AG10803 (cell line): ENCODE measurements at places on chromosomes 11 and 22.

- DNase-seq: no peak
Measured at GRCh38 chr11:66728693-66729385, at the start of gene SPTBN2. Gene SPTBN2 (minus strand): TSS chr11:66729216. CDS start chr11:66721240, 7,976 bp downstream.

GRCh38 chr22:35191412-35191811, 65.9 kb upstream of the HMGXB4 start:
- peak; percentile 34 for DNase-seq

GRCh38 chr11:28228196-28228895, 120.2 kb downstream of the METTL15 start:
- peak; percentile 24 for DNase-seq

DNA sequence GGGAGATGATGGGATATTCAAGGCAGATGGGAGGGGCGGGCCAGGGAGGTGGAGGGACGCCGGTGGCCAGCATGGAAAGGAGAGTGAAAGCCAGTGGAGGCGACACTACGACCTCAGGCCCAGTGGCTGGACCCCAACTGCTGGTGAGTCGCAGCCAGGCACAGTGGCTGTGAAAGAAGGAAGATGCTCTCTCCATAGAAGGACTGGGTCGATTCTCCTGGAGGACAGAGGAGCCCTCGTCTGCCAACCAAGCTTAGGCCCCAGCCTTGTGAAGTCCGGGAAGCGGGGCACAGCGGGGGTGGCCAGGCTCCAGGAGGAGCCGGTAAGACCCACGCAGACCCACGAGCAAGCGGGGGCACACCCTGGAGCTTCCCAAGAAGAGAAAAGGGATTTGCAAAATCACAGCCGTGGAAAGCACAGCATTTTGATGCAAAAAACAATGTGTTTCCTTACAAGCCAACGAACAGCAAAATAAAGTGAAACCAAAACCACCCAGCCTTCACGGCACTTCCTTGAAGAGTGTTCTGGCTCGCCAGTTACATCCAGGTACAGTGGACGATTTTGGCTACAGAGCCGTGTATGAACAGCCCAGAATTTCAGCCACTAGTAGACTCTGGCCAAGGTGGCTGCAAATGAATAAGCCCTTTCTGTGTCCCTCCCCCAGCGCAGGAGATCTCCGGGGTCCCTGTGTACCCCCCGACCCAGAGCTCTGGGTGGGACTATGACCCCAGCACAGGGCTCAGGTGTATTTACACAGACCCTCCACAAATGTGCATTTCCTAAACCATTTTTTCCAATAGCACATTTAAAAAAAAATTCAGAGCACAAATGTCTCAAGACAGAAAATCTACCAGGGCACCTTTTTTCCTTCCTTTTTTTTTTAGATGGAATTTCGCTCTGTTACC, 96.9 kb downstream of the TRMU start:
- peak; percentile 4 for DNase-seq

GRCh38 chr22:34278121-34278520, 357.8 kb upstream of the LARGE1 start:
- DNase-seq: no peak

- no peak for DNase-seq
Measured at GRCh38 chr11:124122123-124122522, 6.9 kb downstream of the VWA5A start.

DNA sequence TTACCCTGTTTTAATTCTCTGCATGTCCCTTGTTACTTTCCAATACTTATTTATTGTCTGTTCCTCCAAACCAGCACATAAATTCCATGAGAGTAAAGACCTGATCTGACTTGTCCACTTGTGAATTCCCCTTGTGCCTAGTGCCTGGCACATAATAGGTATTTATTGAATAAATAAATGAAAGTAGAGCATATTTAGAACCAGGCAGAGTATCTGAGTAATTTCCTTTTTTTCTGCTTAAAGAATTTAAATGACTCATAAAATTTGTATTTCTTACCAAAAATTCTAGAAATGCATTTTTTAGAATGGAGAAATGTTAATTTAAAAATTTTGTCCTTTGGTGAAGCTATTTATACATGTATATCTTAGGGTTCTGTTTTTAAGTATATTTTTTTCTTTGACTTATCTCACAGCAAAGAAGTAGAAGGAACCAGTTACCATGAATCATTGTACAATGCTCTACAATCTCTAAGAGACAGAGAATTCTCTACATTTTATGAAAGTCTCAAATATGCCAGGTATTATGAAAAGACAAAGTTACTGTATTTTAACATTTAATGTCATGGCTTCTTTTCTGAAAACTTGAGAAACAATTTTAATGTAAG, 96.8 kb downstream of the ATM start:
- peak; percentile 65 for DNase-seq

DNA sequence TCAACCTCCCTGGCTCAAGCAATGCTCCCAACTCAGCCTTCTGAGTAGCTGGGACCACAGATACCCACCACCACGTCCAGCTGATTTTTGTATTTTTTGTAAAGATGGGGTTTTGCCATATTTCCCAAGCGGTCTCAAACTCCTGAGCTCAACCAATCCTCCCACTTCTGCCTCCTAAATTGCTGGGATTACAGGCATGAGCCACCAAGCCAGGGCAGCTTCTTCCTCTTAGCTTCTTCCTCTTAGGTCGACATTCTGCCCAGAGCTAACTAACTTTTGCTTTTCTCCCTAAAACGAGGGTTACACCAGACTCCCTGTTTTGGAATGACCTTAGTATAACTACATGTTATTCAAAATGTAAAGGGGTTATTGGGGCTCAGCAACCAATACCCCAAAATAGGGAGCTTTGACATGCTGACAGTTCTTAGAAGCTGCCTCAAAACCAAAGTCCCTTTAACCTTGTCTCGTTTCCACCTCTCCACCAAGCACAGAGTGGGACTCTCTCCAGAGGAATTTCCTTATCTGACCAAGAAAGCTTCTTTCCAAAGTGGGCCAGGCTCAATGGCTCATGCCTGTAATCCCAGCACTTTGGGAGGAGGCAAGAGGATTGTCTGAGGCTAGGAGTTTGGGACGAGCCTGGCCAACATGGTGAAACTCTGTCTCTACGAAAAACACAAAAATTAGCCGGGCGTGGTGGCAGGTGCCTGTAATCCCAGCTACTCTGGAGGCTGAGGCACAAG, 7.0 kb downstream of the HPS5 start:
- no peak for DNase-seq

DNA sequence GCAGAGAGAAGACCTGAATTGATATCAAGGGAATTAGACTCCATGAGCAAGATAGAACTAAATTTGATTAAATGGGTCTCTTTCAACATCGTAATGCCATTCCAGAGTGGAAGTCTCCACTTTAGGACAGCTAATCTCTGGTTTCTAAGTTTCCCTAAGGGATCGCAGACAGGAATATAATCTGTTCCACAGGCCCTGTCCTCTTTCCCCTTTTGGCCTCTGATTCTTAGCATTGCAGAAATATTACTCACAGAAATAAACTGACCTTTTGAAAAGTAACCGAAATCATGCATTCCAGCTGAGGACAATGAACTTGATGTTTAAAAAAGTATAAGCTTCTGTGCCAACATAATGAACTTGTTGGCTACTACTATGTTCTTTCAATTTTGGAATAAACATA, 227.8 kb downstream of the ETS1 start:
- DNase-seq: peak; percentile 60

DNA sequence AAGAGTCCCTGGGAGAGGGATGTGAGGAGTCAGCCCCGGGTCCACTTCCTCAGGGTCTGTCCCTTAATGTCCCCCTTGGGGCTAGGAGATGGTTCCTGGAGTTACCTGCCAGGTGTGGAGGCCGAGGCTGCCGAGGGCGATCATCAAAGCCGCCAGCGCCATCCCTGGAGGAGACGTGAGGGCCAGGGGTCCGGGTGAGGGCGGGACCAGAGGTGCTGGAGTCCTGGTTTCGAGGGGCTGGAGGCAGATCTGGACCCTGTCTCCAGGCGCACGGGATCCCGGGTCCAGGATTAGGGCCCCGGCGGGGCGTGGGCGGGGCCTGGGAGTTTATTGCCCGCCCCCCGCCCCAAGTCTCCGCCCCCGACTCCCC, at the start of gene ART5:
ART5 (minus strand) TSS at position 292 of the 370 bp plus-strand sequence; CDS start at position 162, 130 bp downstream.
- DNase-seq: no peak

GRCh38 chr22:29346659-29347058, 31.2 kb upstream of the RASL10A start:
- no peak for DNase-seq

GRCh38 chr11:76335842-76336241, 45.1 kb downstream of the THAP12 start:
- no peak for DNase-seq

GRCh38 chr22:41777749-41778425, 22.6 kb upstream of the CCDC134 start:
- DNase-seq: peak; percentile 23

- DNase-seq: no peak
Measured at GRCh38 chr11:43164831-43165230, 147.0 kb upstream of the API5 start.

DNA sequence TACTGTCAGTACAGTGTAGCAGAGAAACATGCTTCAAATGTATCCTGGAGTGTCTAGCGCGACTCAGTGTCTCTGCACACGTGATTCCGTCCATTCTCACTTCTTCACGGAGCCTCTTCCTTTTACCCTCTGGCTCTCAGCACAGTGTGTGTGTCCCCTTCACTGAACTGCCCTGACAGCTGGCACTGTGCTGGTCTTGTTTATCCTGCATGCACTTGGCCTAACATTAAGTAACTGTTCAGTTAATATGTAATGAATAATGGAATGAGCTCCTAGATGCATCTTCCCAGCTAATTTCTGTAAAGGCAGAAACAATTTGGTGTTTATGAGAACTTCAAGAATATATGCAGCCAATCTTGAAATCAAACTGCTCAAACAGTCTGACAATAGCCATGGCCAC, 44.4 kb downstream of the KMT5B start:
- no peak for DNase-seq

GRCh38 chr11:102592131-102592530, 33.0 kb downstream of the MMP20 start:
- DNase-seq: no peak

DNA sequence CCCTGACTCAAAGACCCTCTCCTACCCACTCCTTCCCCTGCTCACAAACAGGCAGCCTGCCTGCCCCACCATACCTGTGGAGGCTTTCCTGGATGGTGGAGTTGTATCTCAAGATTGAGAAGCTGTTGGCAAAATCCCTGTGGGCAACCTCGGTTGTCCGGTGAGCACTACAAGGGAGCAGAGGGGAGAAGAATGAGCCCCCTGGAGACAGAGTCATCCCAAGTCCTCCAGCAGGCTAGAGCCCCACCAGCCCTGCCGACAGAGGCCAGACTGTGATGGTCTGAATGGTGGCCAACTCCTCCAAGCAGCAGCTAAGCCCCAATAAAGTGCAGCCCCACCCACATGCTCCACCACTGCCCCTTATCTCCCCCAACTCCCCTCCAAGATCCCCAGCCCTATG, 17.5 kb downstream of the TMPRSS13 start:
- DNase-seq: no peak

GRCh38 chr11:117444711-117445658, 117.3 kb downstream of the CEP164 start:
- no peak for DNase-seq

GRCh38 chr11:58905721-58906547, 33.4 kb upstream of the GLYATL1 start:
- peak; percentile 90 for DNase-seq

GRCh38 chr11:35237860-35238715, 99.1 kb downstream of the CD44 start:
- no peak for DNase-seq

GRCh38 chr22:42760806-42761565, 40.3 kb upstream of the A4GALT start:
- DNase-seq: no peak

GRCh38 chr22:46087816-46088277, 62.5 kb upstream of the PPARA start:
- peak; percentile 95 for DNase-seq

DNA sequence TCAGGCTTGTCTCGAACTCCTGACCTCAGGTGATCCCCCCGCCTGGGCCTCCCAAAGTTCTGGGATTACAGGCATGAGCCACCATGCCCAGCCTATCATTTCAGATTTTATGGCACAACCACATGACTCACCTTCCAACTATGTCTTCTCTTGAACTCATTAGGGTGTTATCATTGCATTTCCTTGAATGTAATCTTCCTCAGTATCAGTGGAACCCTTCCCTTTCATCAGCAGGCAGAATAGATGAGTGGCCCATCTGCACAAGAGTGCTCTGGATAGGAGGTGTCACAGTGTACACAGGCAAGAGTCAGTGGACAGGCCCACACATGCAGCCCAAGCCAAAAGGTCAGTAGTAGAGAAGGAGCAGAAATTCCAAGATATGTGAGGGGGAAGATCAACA, 29.1 kb upstream of the AQP11 start:
- DNase-seq: peak; percentile 46

GRCh38 chr22:41223535-41223934, 17.2 kb downstream of the CHADL start:
- no peak for DNase-seq

- peak; percentile 61 for DNase-seq
Measured at GRCh38 chr11:31921081-31921480, 110.0 kb upstream of the PAX6 start.

DNA sequence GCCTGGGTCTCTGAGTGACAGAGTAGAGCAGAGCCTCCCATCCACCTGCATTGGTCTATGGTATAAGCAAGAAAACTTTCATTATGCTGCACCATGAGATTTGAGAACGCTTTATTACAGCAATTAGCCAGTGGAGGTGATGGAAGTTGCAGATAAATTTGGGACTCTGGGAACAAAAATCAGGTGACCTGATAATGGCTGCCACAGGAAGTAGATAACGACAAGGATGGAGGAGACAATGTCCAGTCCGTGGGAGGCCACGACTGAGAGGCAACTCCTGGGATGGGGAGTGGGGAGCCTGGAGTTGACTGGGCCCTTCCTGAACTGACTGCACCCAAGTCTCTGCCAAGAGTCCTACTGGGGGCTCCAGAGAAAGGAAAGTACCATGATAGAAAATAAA, 4.7 kb downstream of the MRGPRD start:
- no peak for DNase-seq

GRCh38 chr22:19634226-19634975, 79.9 kb upstream of the SEPTIN5 start:
- DNase-seq: no peak

GRCh38 chr11:44598831-44599230, 33.4 kb downstream of the CD82 start:
- no peak for DNase-seq

DNA sequence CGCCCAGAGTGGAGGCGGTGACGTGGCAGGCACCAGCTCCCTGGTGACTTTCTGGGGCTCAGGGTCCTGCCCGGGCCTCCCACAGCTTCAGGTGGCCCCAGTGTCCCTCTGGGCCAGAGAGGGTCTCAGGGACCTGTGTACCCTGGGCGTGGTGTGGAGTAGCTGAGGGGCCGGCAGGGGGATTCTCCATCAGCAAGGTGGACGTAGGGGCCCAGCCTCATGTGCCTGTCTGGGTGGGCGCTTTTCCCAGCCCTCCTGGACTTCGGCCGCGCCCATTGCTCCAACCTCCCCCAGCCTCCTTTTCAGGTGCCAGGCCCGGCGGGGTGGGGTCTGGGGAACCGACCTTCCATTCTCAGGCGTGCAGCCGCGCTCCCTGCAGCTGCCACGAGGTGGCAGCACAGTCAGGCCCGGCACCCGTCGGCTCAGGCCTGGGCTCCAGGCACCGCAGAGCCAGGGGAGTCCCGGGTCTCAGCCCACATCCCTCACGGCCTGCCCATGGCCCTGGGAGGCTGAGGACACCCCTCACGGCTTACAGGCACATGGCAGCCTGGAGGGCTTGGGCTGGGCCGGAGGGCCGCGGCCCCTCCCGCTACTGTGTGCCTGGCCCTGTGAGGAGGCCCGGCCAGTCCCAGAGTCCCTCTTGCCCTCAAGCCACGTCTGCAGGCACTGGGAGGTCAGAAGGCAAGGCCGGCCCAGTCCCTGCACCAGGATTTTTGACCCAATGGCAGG, 19.9 kb upstream of the MUC5B start:
- DNase-seq: peak; percentile 15

- peak; percentile 86 for DNase-seq
Measured at GRCh38 chr11:66979336-66979980, 4.4 kb downstream of the C11orf86 start.

- no peak for DNase-seq
Measured at GRCh38 chr11:120314861-120315260, 10.2 kb upstream of the TLCD5 start.
